ENCODE measurements at places on chromosomes 13 and 19. TPM values are rescaled to one million over a fixed set of nuclear protein-coding genes. Genes with fewer than 3 reads are reported as not detected.

Gene FOXA3
- total RNA-seq = not detected

Gene GGACT
- 1.8 TPM for total RNA-seq

Gene DENND1C
- total RNA-seq = not detected

Gene PSG3
- not detected for total RNA-seq

Gene TEX29
- total RNA-seq = not detected

Gene GNG7
- not detected for total RNA-seq

Gene LGALS7
- total RNA-seq = not detected

Gene KLHL1
- not detected for total RNA-seq

Gene ZNF749
- total RNA-seq = 8.8 TPM

Gene F10
- total RNA-seq = 1.1 TPM

Gene S1PR5
- not detected for total RNA-seq

Gene ZNF582
- 2.2 TPM for total RNA-seq

Gene NCR1
- total RNA-seq = not detected

Gene BSG
- total RNA-seq = 746 TPM

Gene SIGLEC5
- not detected for total RNA-seq

Gene DPF1
- total RNA-seq = 13.8 TPM

Gene IRS2
- total RNA-seq = 46.7 TPM

Gene KLK1
- not detected for total RNA-seq

Gene SIGLEC10
- total RNA-seq = not detected

Gene AP1M2
- not detected for total RNA-seq

Gene ZNF132
- 5.7 TPM for total RNA-seq
